ENCODE measurements at places on chromosomes 1 and 21.
A peak's percentile ranks its signal among the peaks of the same experiment; 100 is the strongest.

DNA sequence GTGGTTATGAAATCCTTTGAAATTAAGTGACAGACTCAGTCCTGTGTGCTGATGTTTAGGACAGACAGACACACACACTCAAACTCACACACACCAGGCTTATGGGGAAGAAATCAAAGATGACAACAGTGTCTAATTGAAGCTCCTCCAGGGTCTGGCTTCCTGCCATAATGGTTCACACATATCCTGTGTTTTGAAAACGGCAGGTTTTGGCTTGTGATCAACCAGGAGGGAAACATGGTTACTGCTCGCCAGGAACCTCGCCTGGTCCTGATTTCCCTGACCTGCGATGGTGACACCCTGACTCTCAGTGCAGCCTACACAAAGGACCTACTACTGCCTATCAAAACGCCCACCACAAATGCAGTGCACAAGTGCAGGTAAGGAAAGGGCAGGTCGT lies 4.6 kb downstream of the MTARC1 start:
- no peak for DNase-seq

GRCh38 chr1:163094589-163094988 lies 25.4 kb downstream of the RGS4 start:
- no peak for DNase-seq

- peak; percentile 64 for DNase-seq
These were observed 91.9 kb upstream of the SSX2IP start for GRCh38 chr1:84781946-84782771.

DNA sequence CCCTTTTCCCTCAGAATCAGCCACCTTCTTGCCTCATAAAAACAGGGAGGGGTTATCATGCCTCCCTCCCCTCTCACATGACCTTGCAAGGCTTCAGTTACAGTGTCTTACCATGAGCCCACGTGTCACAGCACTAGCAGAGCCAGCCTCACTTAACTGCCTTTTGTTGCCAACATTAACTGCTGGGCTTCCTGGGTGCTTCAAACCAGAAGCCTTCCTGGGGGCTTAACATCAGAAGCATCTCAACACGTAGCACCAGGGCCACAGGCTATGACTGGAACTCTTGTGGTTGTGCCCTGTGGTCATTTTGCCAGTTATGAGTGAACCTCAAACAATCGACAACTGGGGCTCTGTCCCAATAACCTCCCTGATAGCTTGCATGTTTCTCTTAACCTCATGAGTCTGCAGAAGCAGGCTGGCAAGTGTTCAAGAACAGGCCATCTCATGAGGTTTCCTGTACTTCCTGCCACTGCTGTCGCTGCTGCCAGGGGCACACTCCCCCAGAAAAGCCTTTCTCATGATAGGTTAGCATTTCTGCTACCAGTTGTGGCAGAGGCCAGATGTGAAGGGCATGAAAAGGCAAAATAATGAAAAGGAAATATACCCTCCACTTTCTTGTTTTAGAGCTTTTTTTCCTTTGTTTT lies 132.2 kb downstream of the GLUL start:
- DNase-seq: no peak

DNA sequence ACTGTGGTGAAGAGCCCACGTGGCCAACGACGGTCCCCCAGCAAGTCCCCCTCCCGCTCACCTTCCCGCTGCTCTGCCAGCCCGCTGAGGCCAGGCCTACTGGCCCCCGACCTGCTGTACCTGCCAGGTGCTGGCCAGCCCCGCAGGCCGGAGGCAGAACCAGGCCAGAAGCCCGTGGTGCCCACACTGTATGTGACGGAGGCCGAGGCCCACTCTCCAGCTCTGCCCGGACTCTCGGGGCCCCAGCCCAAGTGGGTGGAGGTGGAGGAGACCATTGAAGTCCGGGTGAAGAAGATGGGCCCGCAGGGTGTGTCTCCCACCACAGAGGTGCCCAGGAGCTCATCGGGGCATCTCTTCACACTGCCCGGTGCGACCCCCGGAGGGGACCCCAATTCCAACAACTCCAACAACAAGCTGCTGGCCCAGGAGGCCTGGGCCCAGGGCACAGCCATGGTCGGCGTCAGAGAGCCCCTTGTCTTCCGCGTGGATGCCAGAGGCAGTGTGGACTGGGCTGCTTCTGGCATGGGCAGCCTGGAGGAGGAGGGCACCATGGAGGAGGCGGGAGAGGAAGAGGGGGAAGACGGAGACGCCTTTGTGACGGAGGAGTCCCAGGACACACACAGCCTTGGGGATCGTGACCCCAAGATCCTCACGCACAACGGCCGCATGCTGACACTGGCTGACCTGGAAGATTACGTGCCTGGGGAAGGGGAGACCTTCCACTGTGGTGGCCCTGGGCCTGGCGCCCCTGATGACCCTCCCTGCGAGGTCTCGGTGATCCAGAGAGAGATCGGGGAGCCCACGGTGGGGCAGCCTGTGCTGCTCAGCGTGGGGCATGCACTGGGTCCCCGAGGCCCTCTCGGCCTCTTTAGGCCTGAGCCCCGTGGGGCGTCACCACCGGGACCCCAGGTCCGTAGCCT lies 46.8 kb downstream of the TRIM11 start:
- no peak for DNase-seq

DNA sequence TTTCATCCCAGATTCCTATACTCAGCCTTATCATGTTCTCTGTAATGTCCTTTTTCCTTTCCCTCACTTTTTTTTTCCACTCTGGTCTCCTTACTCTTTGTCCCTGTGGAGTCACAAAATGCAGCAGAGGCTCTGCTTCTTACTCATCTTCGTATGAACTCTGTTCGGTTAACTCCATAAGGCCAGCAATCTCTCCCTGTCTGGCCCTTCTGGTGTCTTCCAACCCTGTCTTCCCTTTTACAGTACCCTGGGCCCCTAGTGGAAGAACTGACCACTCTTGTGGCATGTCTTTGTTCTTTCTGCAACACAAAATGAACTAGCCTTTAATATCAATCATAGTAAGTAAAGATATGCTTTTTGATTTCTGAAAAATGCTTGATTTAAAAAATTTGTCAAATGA lies 7.1 kb downstream of the CD101 start:
- no peak for DNase-seq

GRCh38 chr1:201126832-201127754 lies at the start of gene ASCL5:
Gene ASCL5 (minus strand): TSS chr1:201127184. CDS start chr1:201115372, 11,812 bp downstream.
- DNase-seq: no peak

DNA sequence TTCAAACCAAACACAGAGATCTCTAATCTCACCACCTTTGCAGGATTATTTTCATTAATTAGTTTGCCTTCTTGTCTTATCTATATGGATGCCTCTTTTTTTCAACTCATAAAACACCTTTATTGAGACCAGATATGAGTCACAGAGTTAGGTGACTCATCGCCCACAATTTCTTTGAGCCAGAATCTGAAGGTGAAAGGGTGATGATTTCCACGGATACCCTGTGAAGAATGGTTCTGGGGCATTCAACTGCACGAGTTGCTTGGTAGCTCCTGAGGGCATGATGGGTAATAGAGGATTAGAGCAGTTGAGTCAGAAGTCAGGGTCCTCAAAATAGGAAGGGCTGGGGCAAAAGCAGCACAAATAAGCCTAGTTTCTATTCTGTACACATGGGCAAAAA lies 128.2 kb downstream of the TBX19 start:
- DNase-seq: no peak

DNA sequence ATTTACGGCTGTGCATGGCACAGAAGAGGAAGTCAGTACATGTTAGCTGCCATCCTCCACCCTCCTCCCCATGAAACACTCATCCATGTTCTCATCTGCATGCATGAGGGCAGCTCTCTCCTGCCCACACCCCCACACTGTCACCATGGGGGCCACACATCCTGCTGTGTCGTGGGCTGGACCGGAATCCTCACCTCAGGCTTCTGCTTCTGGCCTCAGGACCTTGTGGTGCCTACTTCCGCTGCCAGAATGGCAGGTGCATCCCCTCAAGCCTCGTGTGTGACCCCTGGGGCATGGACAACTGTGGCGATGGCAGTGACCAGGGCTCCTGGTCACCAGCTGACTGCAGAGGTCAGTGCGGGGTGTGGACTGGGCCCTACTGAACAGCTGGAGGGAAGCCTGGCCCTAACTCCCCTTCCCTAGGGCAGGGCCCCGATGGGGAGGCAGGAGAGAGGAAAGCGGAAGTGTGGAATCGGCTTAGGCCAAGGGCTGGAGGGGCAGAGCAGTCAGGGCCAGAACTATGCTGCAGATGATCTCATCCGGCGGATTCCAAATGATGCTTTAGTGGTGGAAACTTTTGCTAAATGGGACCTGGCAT lies 3.8 kb downstream of the LDLRAD2 start:
- DNase-seq: no peak

- DNase-seq: no peak
These were observed 256.5 kb downstream of the NFIA start for GRCh38 chr1:61338899-61339298.

- no peak for DNase-seq
These were observed 68.7 kb upstream of the MPC2 start for GRCh38 chr1:168005529-168005928.
